ENCODE measurements at places on chromosomes 6 and 20.

- no peak for DNase-seq
Measured at GRCh38 chr6:156676721-156677120, 100.5 kb upstream of the ARID1B start.

GRCh38 chr20:25270829-25271251 lies 23.0 kb downstream of the PYGB start:
- no peak for DNase-seq

- DNase-seq = no peak
Measured at GRCh38 chr6:152343735-152344360, 293.3 kb downstream of the SYNE1 start.

- DNase-seq = no peak
Measured at GRCh38 chr20:3218307-3218988, 9.2 kb downstream of the ITPA start.

- no peak for DNase-seq
Measured at GRCh38 chr6:77249560-77249959, 213.7 kb downstream of the HTR1B start.

- DNase-seq = no peak
Measured at GRCh38 chr6:1487239-1487638, 97.9 kb downstream of the FOXF2 start.

DNA sequence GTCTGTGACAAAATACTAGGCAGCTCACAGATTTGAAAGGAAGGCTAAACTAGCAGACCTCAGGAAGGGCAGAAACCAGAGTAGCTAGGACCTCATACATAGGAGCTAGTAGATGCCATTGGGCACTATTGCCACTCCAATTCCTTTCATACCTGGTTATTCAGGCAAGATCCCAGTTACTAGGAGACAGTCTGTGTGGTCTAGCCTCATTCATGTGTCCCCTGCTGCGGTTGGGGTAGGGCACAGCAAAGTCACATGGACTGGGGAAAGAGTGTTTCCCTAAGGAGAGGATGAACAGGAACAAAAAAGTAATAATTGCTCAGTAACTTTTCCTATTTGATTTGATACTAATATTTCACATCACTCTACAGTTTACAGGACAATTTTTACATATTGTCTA lies 204.6 kb upstream of the HEY2 start:
- DNase-seq = no peak

GRCh38 chr20:22544462-22544861 lies 39.9 kb downstream of the FOXA2 start:
- no peak for DNase-seq

GRCh38 chr20:16100111-16100510 lies 473.1 kb downstream of the KIF16B start:
- no peak for DNase-seq

DNA sequence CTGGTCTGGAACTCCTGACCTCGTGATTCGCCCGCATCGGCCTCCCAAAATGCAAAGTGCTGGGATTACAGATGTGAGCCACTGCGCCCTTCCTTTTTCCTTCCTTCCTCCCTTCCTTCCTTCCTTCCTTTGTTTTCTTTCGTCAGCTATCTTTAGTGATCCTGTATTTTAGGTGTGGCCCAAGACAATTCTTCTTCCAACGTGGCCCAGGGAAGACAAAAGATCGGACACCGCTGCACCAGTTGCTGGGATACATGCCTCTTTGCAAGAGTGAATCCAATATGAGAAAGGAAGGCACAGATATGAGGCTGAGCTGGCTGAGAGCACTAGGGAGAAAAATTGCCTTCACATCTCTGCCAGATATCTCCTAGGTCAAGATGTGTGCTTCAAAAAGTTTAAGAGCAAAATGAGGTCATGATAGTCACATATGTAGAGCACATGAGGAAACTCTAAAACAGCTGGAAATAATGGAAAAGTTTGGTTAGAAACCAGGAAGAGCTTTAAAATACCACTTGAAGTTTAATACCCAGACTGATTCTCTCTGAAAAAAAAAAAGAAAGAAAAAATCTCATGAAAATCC lies 41.8 kb downstream of the OR2B2 start:
- no peak for DNase-seq

DNA sequence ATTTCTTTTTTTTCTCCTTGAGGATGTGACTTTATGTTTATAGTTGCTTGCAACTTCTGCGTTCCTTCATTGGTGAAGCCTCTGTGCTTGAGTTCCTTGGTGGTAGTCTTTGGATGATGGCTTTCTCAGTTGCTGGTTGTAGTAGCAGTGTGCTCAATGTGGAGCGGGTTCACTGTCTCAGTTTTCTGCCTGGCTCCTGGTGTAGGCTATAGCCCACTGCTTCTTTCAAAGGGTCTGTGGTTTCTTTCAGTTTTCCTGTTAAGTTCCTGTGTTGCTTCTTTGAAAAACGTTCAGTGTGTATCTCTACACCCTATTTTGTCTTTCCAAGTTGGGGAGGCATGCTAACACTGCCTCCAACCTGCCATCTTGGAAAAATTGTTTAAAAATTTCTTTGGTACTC lies 33.9 kb upstream of the ZBTB24 start:
- DNase-seq = no peak

GRCh38 chr6:16358531-16359138 lies 120.2 kb downstream of the GMPR start:
- DNase-seq = no peak

DNA sequence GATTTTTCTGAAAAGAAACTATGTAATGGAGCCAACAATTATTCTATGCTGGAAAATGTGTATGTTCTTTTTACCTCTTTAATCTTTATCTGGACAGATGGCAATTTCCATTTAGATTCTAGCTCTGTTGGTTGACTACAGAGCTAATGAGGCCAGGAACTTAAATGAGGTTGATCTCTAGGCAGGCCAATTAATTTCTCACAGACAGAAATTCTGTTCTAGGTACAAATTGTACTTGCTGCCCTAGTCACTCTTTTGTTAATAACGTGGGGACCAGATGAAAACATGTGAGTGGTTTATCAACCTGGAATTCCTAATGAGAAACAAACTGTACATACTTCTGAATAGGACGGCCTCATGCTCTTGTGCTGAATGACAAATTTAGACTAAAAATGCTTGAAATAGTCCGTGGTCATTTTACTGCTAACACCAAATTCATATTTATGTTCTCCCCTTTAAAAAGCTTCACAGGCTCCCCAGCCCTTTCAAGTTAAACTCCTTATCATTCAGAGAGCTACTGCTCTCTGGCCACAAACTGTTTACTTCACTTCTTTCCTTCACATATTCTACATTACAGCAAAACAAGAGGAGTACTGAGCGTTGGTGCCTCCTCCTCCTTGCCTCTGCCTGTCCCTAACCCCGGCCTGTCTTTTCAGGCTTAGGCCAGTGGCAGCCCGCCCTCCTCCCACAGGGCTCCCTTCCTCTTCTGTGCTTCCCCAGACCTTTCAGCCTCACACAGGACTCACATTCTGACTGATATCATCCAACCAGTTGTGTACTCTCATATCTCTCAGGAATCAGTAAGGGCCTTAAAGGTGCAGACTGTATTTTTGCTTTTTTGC lies 41.4 kb downstream of the DTNBP1 start:
- no peak for DNase-seq

DNA sequence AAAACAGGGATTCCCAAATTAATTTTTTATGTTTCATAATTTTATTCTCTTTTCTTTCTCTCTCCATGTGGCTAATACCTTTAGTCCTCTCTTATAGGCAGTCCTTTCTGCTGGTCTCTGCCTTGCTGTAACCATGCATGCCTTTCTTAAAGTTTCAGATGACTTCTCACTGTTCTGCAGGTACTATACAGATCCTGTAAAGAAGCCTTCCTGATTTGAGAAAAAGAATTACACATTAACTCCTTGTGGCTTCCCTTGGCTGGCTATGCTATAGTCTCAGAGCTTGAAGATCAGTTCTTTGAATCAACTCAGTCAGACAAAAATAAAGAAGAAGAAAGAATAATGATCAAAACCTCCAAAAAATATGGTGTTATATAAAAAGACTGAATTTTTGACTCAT lies 7.3 kb upstream of the GPR63 start:
- no peak for DNase-seq

GRCh38 chr20:1825507-1825906 lies 69.7 kb upstream of the SIRPA start:
- no peak for DNase-seq

DNA sequence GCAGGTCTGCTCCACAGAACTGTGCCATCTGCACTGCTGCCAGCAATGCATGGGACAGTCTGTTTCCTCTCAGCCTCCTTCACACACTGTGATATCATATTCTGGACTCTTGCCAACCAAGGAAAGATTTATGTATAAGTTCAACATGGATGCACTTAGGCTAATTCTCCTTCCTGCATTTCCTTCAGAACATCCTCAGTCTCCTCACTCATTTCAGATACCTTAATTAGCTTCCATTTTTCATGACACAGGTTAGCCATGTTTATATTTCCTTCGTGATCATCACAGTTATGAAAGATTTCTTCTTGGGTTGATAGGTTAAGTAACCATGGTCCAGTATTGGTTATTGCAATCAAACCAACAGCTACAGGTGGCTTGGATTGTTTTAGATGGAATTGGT lies 46.4 kb upstream of the DDR1 start:
- no peak for DNase-seq

All from NK-92 treated with Interleukin-12 subunit alpha and Interleukin-12 subunit beta, amount 100 ng/mL, for 24 hours (cell line).